BJ (cell line): ENCODE measurements at places on chromosomes 16 and 17.

DNA sequence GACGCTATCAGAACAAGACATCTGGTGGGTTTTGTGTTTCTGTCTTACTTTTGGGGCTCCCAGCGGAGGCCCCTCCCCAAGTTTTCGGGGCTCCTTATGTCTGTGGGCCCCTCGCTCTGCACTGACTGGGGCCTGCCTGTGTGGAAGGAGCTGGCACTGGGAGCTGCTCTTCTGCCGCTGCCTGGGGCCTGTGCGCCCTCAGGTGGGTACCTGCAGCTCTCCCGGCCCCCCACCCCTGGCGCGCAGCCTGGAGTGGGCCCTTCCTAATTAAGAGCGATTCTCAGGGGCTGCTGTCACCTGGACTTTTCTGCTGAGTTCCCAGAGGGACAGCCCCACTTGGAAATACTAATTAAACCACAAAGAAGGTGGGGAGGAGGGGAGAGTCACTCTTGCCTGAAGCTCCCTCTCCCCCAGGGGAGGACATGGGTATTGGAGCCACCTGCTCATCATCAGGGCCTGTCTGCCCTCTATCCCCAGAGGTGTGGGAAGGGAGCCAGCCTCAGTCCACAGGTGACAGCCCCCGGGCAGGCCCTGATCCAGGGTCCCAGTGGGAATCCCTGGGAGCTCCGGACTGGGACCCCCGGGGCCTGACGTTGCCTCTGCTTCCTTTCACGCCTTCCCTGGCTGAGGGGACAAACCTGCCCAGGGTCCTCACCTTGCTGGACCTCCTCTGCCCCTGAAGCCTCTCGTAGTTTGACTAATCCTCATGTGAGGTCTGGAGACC is 36.5 kb downstream of the GSE1 start:
- DNase-seq = no peak

GRCh38 chr16:81036751-81037350 is 1.2 kb downstream of the ATMIN start:
- no peak for DNase-seq

DNA sequence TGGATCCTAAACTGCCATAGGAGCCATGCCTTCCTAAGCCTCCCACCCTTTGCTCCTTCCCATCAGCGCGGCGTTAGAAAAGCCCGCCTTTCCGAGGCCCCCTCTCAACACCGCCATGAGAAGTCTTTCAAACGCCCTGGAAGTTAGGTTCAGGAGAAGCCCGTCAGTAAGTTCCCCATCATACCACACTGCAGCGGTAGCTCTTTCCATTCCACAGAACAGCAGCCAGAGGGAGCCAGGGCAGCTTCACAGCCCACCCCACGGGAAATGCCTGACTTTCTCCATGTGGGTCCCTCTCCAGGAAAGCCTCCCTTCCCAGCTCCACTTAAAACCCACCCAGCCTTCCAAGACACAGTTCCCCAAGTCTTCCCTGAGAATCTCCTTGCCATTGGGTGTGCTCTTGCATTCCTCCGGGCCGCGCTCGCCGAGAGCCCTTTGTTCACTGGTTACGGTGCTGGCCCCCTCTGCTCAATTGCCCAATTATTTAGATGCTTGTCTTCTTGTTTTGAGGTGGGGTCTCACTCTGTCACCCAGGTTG is 28.7 kb downstream of the KIAA0513 start:
- no peak for DNase-seq

DNA sequence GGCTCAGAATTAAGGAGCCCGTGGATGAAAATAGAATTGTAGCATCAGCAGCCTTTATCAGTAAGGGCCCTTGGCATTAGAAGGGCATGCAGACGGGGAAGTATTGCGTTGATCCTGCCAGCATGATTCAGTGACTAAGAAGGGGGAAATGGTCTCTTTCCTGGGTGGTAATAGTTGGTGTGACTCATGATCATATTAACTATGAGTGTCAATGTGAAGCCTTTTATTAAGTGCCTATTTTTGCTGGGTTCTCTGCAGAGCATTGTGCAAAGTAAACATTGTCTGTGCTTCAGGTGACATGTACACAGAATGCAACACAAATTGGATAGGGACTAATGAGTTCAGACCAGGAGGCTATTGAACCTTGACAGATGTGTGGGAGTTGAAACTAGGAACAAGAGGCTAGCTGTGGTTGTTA is 24.5 kb downstream of the RCVRN start:
- no peak for DNase-seq

DNA sequence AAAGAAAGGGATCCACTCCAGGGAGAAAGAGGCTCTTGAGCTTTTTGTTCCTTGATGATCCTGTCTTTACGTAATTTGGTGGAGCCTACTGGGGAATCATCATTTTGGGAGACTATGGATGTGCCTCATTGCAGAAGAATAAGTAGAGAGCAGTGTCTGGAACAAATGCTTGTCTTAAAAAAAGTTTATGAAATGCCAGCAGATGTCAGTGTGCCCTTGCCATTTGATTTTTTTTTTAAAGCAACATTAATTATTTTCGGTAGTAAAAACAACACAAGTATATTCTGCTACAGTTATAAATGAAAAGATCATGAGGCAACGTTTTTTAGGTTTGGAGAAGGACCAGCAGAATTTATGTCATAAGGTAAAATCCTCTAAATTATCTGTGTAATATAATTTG is 934.8 kb upstream of the EEF2KMT start:
- DNase-seq = no peak

- DNase-seq = no peak
These were observed 142.9 kb downstream of the USP31 start for GRCh38 chr16:23006380-23006779.

GRCh38 chr17:17570798-17571716 is 20.5 kb downstream of the PEMT start:
- DNase-seq = no peak
